ENCODE measurements at places on chromosomes 2 and 18. TPM values are rescaled to one million over a fixed set of nuclear protein-coding genes. Genes with fewer than 3 reads are reported as not detected.

The C2orf81 gene
- total RNA-seq = 5.8 TPM

The SIX2 gene
- 0.08 TPM for total RNA-seq

The FLACC1 gene
- total RNA-seq = 0.94 TPM

The DPY30 gene
- 79.6 TPM for total RNA-seq

The MBOAT2 gene
- 32.7 TPM for total RNA-seq

The TRIP12 gene
- total RNA-seq = 179 TPM

The HOXD1 gene
- total RNA-seq = 0.43 TPM

The FBLN7 gene
- total RNA-seq = 5.0 TPM

The PCARE gene
- total RNA-seq = 0.91 TPM

The REL gene
- 7.4 TPM for total RNA-seq

The OSR1 gene
- 14.0 TPM for total RNA-seq

The SPATA3 gene
- total RNA-seq = not detected

The PFN4 gene
- total RNA-seq = 3.8 TPM

The CDH19 gene
- not detected for total RNA-seq

The SGPP2 gene
- 0.81 TPM for total RNA-seq

The ANKRD62 gene
- 0.15 TPM for total RNA-seq

The HOXD8 gene
- total RNA-seq = 21.0 TPM

The GBX2 gene
- 3.5 TPM for total RNA-seq

The IL1RN gene
- total RNA-seq = 0.23 TPM

The MPP4 gene
- 0.39 TPM for total RNA-seq

The INO80C gene
- total RNA-seq = 30.6 TPM

The ANKRD36C gene
- 29.6 TPM for total RNA-seq

The ANO7 gene
- 3.3 TPM for total RNA-seq

The TMEM182 gene
- total RNA-seq = 6.2 TPM

The RNF152 gene
- total RNA-seq = 24.7 TPM

The FKBP7 gene
- total RNA-seq = 25.4 TPM

The MEP1B gene
- total RNA-seq = 0.16 TPM

The CABYR gene
- 7.6 TPM for total RNA-seq

The HJURP gene
- total RNA-seq = 14.0 TPM

The MDH1B gene
- 5.2 TPM for total RNA-seq

The GREB1L gene
- total RNA-seq = 1.6 TPM

The EHD3 gene
- total RNA-seq = 6.1 TPM

The LOXL3 gene
- total RNA-seq = 10.0 TPM

The PDCL3 gene
- total RNA-seq = 28.3 TPM

The NR4A2 gene
- total RNA-seq = 0.97 TPM

The MRO gene
- total RNA-seq = 0.33 TPM

The STPG4 gene
- 0.66 TPM for total RNA-seq

The SERPINB3 gene
- total RNA-seq = 0.27 TPM

The SLC16A14 gene
- total RNA-seq = 0.11 TPM

The IL18R1 gene
- 0.43 TPM for total RNA-seq

The LRATD1 gene
- total RNA-seq = 16.1 TPM

The TMEM150A gene
- 13.0 TPM for total RNA-seq

The NAT8 gene
- 0.68 TPM for total RNA-seq

The KCNE4 gene
- total RNA-seq = 11.1 TPM

The LCT gene
- 0.49 TPM for total RNA-seq

The C2orf15 gene
- 1.2 TPM for total RNA-seq

The CPO gene
- total RNA-seq = not detected

The ANKRD30BL gene
- total RNA-seq = 0.87 TPM

The BCL11A gene
- total RNA-seq = 32.1 TPM

The ITPRIPL1 gene
- 5.3 TPM for total RNA-seq

The CFAP221 gene
- total RNA-seq = 24.8 TPM

The SERPINB13 gene
- total RNA-seq = 0.73 TPM

The RAB6C gene
- 0.93 TPM for total RNA-seq

The CRYGC gene
- not detected for total RNA-seq

Measured in motor neuron (in vitro differentiated cells).